ENCODE measurements at places on chromosomes 3 and 15. TPM values are rescaled to one million over a fixed set of nuclear protein-coding genes. Genes with fewer than 3 reads are reported as not detected.

Gene MOBP
- total RNA-seq, result not detected

Gene ASB14
- total RNA-seq, result not detected

Gene MYRIP
- total RNA-seq, result under 0.01 TPM

Gene COMMD2
- 19.2 TPM for total RNA-seq

Gene CHRFAM7A
- 0.14 TPM for total RNA-seq

Gene PLCH1
- total RNA-seq, result under 0.01 TPM

Gene ADAMTSL3
- total RNA-seq, result 0.14 TPM

Gene HOMER2
- 2.6 TPM for total RNA-seq

Gene CKMT1B
- not detected for total RNA-seq

Gene GRK7
- total RNA-seq, result not detected

Gene ATP13A5
- total RNA-seq, result not detected

Gene SAMMSON
- not detected for total RNA-seq

Gene C3orf20
- total RNA-seq, result 0.09 TPM

Gene VPS33B
- total RNA-seq, result 10.0 TPM

Gene ZNF592
- 3.1 TPM for total RNA-seq

Gene FANCD2OS
- not detected for total RNA-seq

Gene REC114
- total RNA-seq, result not detected

Gene ZNF660
- 2.1 TPM for total RNA-seq

Gene SMARCC1
- 27.7 TPM for total RNA-seq

Gene DZIP1L
- total RNA-seq, result 29.4 TPM

Gene TF
- total RNA-seq, result 0.28 TPM

Gene MRPL3
- 97.3 TPM for total RNA-seq

Gene DAZL
- not detected for total RNA-seq

Gene SLC6A6
- 3.1 TPM for total RNA-seq

Gene LSG1
- total RNA-seq, result 36.1 TPM

Gene SLC28A2
- not detected for total RNA-seq

Gene IRAK2
- 5.5 TPM for total RNA-seq

Gene CAPN3
- 1.7 TPM for total RNA-seq

Gene OSBPL10
- 13.5 TPM for total RNA-seq

Gene NOX5
- 0.09 TPM for total RNA-seq

Gene ATP13A3
- 190 TPM for total RNA-seq

Gene TTC21A
- total RNA-seq, result 1.8 TPM

Gene ZPLD1
- total RNA-seq, result 0.28 TPM

Gene SLC24A5
- not detected for total RNA-seq

Gene SLC12A8
- total RNA-seq, result 79.0 TPM

Gene OR5K1
- total RNA-seq, result not detected

Gene RTP3
- total RNA-seq, result not detected

Gene GLT8D1
- 104 TPM for total RNA-seq

Gene ATP6V1A
- total RNA-seq, result 165 TPM

Gene GPR15
- not detected for total RNA-seq

Gene EAF2
- 3.1 TPM for total RNA-seq

Gene ALG1L2
- not detected for total RNA-seq

Gene CELSR3
- total RNA-seq, result 1.00 TPM

Gene MME
- 789 TPM for total RNA-seq

Gene ABHD5
- 54.9 TPM for total RNA-seq

Gene FBXW12
- total RNA-seq, result not detected

Gene PCSK6
- total RNA-seq, result 11.6 TPM

Gene CCRL2
- total RNA-seq, result 0.09 TPM

Gene TGM4
- not detected for total RNA-seq

Gene ZSCAN2
- 11.6 TPM for total RNA-seq

Gene MAGEL2
- 0.37 TPM for total RNA-seq

Gene KNG1
- total RNA-seq, result not detected

Gene KLHDC8B
- 23.3 TPM for total RNA-seq

Gene OR5K2
- not detected for total RNA-seq

Gene C3orf52
- total RNA-seq, result 10.5 TPM

Gene RAD51
- 1.6 TPM for total RNA-seq

Gene KLHL40
- not detected for total RNA-seq
